Ecto neural progenitor cell (in vitro differentiated cells): ENCODE measurements at places on chromosomes 4 and X.
A peak's percentile ranks its signal among the peaks of the same experiment; 100 is the strongest.

- DNase-seq, result no peak
Measured at GRCh38 chr4:57231781-57232180, 121.6 kb upstream of the IGFBP7 start.

DNA sequence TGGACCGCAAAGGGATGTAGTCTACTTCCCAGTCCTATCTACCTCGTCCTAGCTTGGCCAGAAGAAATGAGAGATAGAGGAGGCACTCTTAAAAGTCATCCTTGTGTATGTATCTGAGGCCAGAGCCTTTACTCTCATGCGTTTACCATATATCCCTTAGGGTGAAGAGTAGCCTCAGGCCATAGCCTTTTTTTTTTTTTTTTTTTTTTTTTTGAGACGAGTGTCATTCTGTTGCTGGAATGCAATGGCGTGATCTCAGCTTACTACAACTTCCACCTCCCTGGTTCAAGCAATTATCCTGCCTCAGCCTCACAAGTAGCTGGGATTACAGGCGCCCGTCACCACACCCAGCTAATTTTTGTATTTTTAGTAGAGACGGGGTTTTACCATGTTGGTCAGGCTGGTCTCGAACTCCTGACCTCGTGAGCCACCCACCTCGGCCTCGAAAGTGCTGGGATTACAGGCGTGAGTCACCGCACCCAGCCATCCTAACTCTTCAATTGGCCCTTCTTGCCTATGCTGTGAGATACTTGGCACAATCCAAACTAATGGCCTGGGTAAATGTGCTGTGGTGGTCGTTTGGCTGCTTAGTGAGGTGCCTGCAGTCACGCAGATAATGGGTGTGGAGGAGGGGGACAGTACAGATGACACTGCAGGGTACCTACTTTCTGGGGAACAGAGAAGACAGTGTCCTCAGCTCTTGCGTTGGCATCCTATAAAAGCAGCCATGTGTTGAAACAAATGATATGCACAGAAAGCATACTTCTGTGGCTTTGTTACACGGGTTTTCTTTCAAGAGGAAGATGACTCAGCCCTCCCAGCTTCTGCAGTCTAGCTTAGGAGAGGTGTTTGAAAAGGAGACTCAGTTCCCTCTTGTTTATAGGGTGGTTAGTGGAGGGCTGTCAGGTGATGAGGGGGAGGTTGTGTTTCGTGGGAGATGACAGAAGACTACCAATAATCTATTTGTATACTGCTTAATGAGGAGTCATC, 10.4 kb upstream of the DGAT2L6 start:
- DNase-seq, result no peak

GRCh38 chr4:80407246-80407645, 71.7 kb downstream of the CFAP299 start:
- DNase-seq, result no peak

DNA sequence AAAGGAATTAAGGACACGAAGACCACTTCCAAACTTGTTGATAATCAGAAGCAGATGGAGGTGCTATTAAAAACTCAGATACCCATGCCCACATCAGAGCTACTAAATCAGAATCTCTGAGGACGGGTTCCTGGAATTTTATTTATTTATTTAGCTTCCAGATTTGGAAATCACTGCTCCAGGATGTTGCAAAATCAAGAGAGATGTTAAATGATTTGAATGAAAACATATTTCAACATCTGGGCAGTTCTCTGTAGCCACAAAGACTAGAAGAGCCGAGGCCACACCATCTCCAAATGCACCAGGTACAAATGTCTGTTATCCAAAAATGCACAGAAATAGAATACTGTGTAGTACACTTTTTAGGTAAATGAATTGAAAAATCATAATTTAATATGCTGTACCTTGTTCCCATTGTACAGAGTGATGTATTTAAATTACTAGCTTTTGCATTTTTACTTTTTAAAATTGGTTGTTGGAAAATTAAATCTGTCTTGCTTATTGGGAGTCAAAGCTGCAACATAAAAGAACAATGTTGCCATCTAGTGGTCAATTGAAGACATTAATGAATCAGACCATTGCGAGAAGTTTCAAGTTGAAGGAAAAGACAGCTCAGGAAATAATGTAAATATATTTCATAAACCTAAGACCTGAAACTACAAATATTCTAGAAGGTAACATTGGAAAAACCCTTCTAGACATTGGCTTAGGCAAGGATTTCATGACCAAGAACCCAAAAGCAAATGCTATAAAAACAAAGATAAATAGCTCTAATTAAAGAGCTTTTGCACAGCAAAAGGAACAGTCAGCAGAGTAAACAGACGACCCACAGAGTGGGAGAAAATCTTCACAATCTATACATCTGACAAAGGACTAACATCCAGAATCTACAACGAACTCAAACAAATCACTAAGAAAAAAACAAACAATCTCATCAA, 151.3 kb upstream of the TTC29 start:
- no peak for DNase-seq

- no peak for DNase-seq
Measured at GRCh38 chr4:47827343-47828047, 10.4 kb downstream of the CORIN start.

DNA sequence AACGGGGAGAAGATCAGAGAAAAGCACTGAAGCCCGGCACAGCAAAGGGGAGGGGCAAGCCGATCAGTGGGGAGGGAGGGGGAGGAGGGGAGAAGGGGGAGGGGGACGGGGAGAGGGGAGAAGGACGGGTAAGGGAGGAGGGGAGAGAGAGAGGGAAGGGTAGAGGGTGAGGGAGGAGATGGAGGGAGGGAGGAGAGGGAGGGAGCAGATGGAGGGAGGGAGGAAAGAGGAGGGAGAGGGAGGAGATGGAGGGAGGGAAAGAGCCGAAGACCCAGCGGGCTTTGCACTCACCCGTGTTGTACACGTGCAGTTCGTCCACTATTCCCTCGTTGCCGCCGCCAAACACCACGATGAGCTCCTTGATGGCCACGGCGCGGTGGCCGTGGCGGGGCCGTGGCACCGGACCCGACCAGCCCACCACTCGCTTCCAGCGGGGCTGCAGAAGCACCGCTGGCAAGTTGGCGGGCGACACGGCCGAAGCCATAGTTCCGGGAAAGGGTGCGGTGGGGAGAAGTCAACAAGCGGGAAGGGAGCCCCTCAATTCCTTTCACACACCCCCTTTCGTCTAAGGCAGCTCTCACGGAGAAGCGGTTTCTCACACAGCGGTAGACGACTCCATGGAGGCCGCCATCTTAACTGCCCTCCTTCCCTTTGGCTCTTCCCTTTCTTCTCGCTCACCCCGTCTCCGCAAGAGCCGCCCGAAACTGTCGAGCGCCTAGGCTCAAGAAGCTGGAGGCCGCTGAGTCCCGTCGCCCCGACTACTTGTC, 1.1 kb downstream of the HCFC1 start:
- peak; percentile 71 for DNase-seq

GRCh38 chrX:14476205-14476604, 53.1 kb upstream of the GLRA2 start:
- DNase-seq, result no peak

DNA sequence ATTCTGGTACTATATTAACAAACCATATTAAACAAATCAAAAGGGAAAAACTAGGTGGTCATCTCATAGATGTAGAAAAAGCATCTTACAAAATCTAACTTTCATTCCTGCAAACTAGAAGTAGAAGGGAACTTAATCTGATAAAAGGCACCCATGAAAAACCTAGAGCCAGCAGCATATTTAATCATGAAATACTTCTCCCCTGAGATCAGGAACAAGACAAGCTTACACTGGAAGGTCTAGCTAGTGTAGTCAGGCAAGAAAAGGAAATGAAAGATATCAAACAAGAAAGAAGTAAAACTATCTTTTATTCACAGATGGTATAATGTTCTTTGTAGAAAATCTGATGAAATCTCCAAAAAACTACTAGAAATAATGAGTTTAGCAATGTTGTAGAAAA, 41.2 kb downstream of the ATP10D start:
- DNase-seq, result no peak

- no peak for DNase-seq
Measured at GRCh38 chr4:6293661-6294060, 24.0 kb downstream of the WFS1 start.

- no peak for DNase-seq
Measured at GRCh38 chr4:7649741-7650531, 215.2 kb upstream of the PSAPL1 start.

DNA sequence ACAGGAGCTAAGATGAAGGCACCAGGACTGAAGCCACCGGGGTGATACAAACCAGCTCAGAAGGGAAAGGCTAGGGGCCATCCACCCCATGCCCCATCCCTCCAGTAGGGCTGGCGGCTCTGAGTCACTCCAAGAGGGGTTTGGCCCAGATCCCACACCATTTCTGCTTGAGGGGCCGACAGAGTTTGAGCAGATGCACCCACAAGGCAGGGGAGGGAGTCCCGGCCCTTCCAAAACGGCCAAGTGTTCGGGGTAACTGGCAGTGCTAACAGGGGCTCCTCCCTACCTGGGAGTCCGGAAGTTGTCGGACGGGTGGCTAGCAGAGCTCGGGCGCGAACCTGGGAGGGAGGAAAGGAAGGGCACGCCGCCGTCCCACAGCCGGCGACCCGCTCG, 412 bp downstream of the SLC10A3 start:
- DNase-seq, result no peak

- DNase-seq, result no peak
Measured at GRCh38 chr4:104571341-104571740, 76.6 kb upstream of the CXXC4 start.

DNA sequence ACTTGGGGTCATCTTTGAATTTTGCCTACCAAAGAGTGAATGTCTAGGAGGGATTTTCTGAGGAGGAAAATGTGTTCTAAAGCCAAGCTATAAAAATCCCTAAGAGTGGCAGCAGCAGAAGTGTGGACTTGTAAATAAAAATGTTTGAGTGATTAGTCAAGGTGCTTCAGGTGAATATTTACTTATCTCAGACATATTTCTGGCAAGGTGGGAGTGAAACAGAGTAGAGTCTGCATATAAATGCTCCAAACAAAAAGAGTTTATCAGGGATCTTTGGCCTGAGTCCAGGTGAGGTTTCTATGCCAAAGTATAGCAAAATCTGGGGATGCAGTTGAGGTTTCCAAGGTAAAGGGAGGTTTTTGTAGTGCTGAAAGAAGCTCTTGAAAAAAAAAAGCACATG, 19.7 kb downstream of the CYSLTR1 start:
- no peak for DNase-seq

- DNase-seq, result no peak
Measured at GRCh38 chr4:148245015-148245414, 197.2 kb downstream of the NR3C2 start.

DNA sequence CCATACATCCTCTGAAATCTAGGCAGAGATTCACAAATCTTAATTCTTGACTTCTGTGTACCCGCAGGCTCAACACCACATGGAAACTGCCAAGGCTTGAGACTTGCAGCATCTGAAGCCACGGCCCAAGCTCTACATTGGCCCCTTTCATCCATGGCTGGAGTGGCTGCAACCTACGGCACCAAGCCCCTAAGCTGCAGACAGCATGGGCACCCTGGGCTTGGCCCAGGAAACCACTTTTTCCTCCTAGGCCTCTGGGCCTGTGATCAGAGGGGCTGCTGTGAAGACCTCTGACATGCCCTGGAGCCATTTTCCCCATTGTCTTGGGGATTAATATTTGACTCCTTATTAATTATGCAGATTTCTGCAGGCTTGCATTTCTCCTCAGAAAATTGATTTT, 457.9 kb downstream of the GRIA2 start:
- no peak for DNase-seq

GRCh38 chr4:2248821-2249261, 6.9 kb upstream of the HAUS3 start:
- DNase-seq, result no peak

DNA sequence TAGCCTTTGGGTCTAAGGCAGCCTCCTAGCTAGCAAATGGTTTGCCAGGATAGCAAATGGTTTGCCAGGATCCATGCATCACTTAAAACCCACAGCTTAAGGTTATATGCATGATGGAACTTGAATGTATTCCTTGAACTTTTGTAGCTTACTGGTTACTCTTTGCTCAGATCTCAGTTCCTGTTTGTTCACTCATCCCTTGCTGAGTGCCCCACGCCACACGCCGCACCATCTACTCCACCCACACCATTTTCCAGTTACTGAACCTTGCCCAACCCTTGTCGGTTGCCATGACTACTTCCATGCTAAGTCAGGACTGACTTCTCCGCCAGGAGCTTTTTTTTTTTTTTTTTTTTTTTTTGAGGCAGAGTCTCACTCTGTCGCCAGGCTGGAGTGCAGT, 29.5 kb upstream of the XIAP start:
- no peak for DNase-seq

DNA sequence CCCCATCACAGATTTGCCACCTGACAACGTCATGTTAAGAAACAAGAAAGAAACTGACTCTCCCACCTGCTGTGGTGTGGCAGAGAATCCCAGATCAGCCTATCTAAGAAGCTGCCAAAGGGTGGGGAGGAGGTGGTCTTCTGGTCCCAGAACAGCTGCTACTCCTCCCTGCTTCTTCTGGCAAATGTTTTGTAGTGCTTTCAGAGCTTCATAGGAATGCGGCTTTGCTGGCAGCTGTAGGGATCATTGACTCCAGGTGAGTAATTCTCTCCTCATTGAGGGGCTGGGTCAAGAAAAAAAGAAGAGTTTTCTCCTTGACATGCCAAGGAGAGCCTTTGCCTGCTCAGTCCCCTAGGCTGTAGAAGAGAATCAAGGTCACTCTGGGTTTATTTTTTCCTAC, 23.3 kb downstream of the NRK start:
- DNase-seq, result no peak

DNA sequence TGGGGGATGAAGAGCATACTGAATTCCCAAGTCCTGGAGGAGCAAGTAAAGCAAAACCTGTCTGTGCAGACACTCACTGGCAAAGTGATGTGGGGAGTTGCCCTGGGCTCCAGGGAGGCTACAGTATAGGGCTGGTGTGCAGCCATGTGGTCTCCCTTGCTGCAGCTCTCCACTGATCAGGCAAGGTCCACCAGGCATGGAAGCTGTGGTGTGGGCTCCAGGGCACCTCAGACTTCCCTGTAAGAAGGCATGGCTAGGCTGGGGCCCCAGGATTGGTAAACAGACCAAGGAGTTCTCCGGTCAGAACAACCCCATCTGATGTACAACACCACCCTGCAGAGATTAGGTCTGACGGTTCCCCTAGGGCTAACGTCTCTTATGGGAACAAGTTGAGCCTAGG, 241.9 kb upstream of the NDST4 start:
- no peak for DNase-seq

GRCh38 chr4:81227968-81228367, 12.9 kb upstream of the PRKG2 start:
- DNase-seq, result no peak

GRCh38 chr4:39410415-39410814, 3.7 kb downstream of the KLB start:
- no peak for DNase-seq

GRCh38 chr4:14431155-14432134, 570.8 kb upstream of the CPEB2 start:
- DNase-seq, result no peak

GRCh38 chr4:118410138-118410537, 57.3 kb upstream of the PRSS12 start:
- DNase-seq, result no peak

- no peak for DNase-seq
Measured at GRCh38 chrX:152988536-152989291, 5.2 kb downstream of the PNMA5 start.

GRCh38 chr4:48290146-48290772, 20.6 kb upstream of the TEC start:
- DNase-seq, result no peak
